ENCODE measurements at places on chromosomes 6 and 20. TPM values are rescaled to one million over a fixed set of nuclear protein-coding genes. Genes with fewer than 3 reads are reported as not detected.

PAK1IP1 gene
- total RNA-seq, result 23.6 TPM

ISM1 gene
- total RNA-seq, result 2.3 TPM

EYA2 gene
- total RNA-seq, result 9.7 TPM

TCP1 gene
- total RNA-seq, result 159 TPM

CRIP3 gene
- total RNA-seq, result 0.72 TPM

RAET1G gene
- total RNA-seq, result 12.0 TPM

Data from esophagus squamous epithelium (tissue), 5 donors.